Activated CD8-positive, alpha-beta T cell treated with anti-CD3 and anti-CD28 coated beads, Interleukin-2, amount 10 ng/mL, durations not matched to agents 7 days and 5 days (primary cell): ENCODE measurements at places on chromosomes 12 and 14. TPM values are rescaled to one million over a fixed set of nuclear protein-coding genes. Genes with fewer than 3 reads are reported as not detected.

The ATP23 gene
- total RNA-seq: 19.3 TPM

The PROX2 gene
- 0.44 TPM for total RNA-seq

The SPSB2 gene
- total RNA-seq: 11.2 TPM

The BRMS1L gene
- total RNA-seq: 5.5 TPM

The ANP32D gene
- total RNA-seq: not detected

The MMP17 gene
- total RNA-seq: not detected

The IRAK3 gene
- 0.05 TPM for total RNA-seq

The FIGNL2 gene
- 0.37 TPM for total RNA-seq

The ANKRD9 gene
- 9.7 TPM for total RNA-seq

The MRPS35 gene
- total RNA-seq: 40.0 TPM

The G2E3 gene
- 38.9 TPM for total RNA-seq

The SLC17A8 gene
- not detected for total RNA-seq

The MSRB3 gene
- not detected for total RNA-seq

The PZP gene
- not detected for total RNA-seq

The APPL2 gene
- total RNA-seq: 19.0 TPM
